ENCODE measurements at places on chromosomes 3 and 15. TPM values are rescaled to one million over a fixed set of nuclear protein-coding genes. Genes with fewer than 3 reads are reported as not detected.

The ABHD14A gene
- total RNA-seq = 16.2 TPM

The SEMA7A gene
- total RNA-seq = 1.4 TPM

The CD80 gene
- not detected for total RNA-seq

The RASGRP1 gene
- total RNA-seq = 0.29 TPM

The TMIE gene
- total RNA-seq = not detected

The ATP13A5 gene
- not detected for total RNA-seq

The RETNLB gene
- not detected for total RNA-seq

DNA sequence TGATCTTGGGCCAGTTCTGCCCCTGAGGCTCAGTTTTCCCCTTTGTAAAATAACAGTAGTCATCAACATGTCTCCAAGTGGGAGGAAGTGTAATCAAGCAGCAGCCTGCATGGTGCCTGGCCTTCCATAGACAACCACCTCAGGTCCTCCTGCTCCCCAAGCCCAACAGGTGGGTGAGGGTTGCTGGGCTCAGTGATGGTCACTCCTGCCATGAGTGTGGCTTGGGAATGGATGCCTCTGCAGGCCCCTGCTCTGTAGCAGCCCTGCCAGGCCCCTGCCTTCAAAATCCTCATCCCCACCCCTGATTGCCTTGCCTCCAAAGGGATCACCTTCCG lies 59.1 kb upstream of the SLC6A1 start:
- no peak for DNase-seq

DNA sequence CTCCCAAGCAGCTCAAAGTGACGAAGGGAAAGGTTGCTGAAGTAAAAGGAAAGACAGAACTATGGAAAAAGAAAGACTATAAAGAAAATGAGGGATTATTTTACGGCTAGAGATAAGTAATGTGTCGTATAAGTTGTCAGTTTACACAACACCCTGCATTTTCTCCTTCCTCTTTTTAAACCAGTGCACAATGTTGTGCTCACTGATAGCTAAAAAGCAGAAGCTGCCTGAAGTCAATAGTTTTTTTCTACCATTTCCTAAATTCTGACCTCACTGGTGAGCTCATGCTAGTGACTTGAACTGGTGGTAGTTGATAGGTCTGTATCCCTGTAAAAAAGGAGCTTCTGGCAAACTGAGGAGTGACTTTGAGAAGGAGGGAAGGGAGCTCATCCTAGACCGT lies 368.6 kb upstream of the GBE1 start:
- DNase-seq = no peak

GRCh38 chr15:50065279-50065678 lies 53.8 kb downstream of the ATP8B4 start:
- DNase-seq = no peak

GRCh38 chr3:179842061-179842460 lies 189.2 kb downstream of the USP13 start:
- no peak for DNase-seq

DNA sequence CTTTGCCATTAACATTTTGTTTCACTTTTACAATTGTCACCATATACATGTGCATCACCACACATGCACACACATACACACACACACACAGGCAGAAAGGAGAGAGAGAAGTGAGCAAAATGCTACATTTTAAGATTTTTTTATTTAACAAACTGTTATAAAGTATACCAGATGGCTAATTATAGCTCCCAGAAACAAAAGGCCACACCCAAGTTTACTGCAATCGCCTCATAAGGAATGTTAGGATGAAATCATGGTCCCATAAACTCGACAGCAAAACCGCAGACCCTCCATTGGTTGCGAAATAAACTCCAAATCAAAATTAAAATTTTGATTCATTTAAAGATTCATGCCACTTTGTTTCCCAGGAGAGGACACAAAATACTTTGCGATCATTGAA lies 16.1 kb upstream of the C15orf61 start:
- no peak for DNase-seq

GRCh38 chr15:46293550-46293949 lies 658.7 kb downstream of the SQOR start:
- DNase-seq = no peak

DNA sequence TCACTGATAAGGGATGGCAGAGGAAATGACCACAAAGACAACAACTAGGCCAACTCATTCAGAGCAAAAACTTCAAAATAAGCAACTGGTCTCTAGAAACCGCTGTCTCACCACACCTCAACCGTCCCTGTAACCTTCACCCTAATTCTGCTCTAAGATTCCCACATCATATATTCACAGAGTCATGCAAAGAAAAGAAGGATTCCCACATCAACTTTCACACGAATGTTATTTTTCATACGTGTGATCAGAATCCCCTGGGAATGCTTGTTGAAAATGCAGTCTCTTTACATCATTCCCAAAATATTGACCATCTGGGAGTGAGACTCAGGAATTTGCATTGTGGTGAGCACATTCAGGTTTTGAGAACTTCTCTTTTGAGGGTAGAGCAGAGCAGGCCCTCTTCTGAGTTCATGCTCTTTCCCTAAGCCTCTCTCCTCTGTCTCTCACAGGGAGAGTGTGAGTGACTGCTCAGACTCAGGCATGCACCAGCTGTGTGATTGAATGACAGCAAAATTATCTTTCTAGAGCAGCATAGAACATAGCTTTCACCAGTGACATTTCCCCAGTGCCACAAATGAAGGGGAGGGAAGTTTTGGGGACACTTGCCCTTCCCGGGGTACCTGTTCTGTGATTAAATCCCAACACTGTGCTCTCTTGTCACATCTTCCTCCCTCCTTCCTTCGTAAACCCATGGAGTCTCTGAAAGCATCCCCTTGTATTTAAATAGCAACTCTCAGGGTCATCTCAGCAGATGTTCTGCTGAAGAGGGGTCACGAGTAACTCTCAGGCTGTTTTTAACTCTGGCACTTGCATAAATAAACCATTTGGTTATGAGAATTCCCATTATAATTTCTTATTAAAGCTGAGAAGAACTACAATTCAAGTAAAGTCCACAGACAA lies 170.9 kb downstream of the PLCL2 start:
- DNase-seq = no peak

DNA sequence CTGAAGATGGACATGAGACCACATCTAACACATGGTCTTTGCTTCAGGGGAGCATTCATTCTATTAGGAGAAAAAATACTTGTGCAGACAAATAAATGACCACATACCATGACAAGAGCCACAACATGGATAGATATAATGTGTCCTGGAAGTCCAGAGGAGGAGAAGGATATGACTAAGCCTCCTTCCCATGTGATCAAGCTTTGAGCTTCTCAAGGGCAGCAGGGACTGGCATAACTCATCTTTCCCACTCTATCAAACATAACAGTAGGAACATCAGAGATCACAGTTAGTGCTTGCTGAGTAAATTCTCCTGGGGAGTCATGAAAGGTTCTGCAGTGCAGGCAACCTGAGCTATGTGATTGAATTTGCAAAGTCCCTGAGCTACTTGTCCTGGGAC lies 86.0 kb upstream of the LPP start:
- DNase-seq = no peak

DNA sequence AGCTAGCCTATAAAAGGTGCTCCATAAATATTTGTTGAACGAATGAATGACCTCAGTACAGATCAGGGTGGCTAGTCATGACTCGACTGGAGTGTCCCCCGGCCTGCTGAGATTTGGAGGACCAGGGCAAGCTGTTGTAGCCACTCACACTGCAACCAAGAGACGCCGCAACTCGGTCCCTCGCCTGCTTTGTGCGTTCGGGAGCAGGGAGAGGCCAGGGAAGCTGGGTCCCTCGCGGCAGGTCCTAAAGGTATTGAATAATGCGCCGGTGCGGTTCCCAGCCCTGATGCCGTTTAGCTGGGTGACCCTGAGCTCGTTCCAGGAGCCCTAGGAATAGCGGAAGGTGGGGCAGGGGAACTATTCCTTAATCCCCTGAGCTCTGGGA lies 1.8 kb downstream of the IGDCC4 start:
- DNase-seq = no peak

GRCh38 chr15:101179341-101180153 lies 72.3 kb downstream of the CHSY1 start:
- DNase-seq = no peak

All from esophagus muscularis mucosa (tissue), 4 donors.